Fibroblast of skin of right biceps (primary cell): ENCODE measurements at places on chromosomes 11 and 22.
A peak's percentile ranks its signal among the peaks of the same experiment; 100 is the strongest.

GRCh38 chr11:87252869-87253268 lies 215.1 kb downstream of the TMEM135 start:
- DNase-seq, result no peak

GRCh38 chr11:46036009-46036408 lies 85.2 kb downstream of the PHF21A start:
- no peak for DNase-seq

GRCh38 chr22:25546751-25547150 lies 17.7 kb upstream of the GRK3 start:
- peak; percentile 46 for DNase-seq

DNA sequence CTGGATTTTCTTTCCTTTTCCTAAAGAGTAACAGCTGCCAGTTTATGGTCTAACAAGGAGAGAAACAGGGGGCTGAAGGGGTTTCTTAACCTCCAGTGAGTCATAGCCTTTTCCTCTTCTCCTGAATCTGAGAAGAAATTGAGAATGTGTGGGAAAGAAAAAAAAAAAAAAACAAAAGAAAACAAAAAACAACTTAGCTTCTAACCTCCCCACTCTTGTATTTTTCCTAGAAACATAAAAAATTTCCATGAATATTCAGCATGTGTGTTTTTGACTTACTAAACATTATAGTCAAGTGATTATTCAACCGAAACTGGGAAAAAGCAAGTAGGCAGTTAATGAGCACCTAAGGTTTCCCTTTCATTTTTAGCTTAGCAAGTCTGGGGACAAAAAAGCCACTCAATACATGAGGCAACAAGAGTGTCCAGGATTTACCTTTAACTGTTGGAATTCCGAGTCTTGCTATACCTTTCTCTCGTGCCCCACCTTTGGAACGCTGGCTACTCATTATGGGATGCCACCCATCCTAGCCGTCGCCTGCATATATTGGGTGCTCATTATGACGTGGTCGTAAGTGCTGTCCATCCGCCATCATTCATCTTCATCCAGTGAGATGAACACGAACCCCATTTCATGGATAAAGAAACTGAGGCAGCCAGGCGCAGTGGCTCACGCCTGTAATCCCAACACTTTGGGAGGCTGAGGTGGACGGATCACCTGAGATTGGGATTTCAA lies 2.4 kb downstream of the ASPHD2 start:
- peak; percentile 30 for DNase-seq

DNA sequence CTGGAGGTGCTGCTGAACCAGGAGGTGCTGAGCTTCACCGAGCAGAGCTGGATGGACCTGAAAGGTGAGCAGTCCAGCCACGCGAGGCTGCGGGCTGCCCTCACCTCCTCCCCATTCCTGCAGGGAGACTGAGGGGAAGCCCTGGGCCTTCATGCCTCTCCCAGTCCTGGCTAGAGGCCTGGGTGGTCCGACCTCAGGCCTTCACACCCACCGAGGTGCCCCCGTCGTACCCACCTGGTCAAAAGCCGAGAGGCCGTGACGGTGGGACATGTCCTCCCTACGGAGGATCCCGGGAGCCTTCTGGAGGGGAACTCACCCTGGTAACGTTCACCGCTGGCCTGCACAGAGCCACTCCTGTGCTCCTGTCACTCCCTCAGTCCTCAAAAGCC lies 5.1 kb downstream of the SUSD2 start:
- DNase-seq, result no peak
